Chondrocyte (in vitro differentiated cells): ENCODE measurements at places on chromosomes 6 and 20. TPM values are rescaled to one million over a fixed set of nuclear protein-coding genes. Genes with fewer than 3 reads are reported as not detected.

STMND1 gene
- not detected in 3 replicates for total RNA-seq

GRM4 gene
- total RNA-seq: 0.26 to 0.92 TPM (median 0.27 TPM) in 3 replicates

EPB41L2 gene
- total RNA-seq: 59.9 to 72.0 TPM (median 65.8 TPM) in 3 replicates

RIMS1 gene
- total RNA-seq: 5.7 to 16.6 TPM (median 6.6 TPM) in 3 replicates

GRCh38 chr20:4708856-4709255, 12.9 kb upstream of the PRND start:
- no peak for DNase-seq

DNA sequence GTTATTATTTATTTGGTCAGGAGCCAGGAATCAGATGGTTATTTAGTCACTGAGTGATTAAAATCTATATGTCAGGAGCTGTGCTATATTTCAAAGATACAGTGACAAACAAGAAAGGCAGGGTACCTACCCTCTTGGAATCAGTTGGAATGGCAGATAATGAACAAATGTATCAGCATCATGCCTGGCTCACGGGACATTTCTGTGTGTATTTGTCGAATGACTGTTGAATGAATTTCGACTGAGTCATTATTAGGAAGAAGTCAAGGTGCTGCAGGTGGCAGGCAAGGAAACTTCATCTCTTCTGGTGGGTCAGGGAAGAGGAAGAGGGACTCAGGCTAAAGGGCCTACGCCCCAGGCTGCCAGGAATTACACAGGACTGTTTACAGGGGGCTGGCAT, 13.6 kb downstream of the PKIG start:
- no peak for DNase-seq

DNA sequence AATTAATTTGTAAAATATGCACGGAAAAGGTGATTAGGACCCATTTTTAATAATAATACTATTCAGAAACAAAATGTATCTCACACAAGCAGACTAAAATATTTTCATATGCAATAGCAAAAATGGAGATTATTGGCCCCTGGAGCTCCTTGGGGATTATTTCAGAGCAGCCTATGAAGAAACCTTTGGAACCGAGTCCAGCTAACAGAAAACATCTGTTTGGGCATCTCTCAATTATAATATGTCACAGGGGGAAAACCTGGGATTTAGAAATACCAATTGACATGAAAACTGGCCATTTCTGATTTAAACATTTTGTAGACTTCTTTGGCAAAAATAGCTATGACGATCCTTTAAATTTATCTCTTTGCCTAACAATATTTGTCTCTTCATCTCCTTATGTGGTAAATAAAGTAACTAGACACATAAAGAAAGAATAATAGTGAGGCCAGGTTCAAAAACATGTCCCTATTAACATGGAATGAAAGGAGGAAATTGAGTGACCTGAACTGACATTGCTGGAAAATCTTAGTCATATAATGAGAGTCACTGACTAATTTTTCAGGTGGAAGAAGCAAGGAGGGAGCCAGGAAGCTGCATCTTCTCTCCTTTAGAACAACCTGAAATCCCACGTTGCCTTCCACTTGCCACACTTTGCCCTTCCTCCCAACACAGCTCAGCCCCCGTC, 199.0 kb downstream of the SOD2 start:
- no peak for DNase-seq

- DNase-seq: no peak
Observed at GRCh38 chr6:130565696-130566095, 199.9 kb downstream of the TMEM200A start.

- no peak for DNase-seq
Observed at GRCh38 chr6:15389765-15390723, 144.2 kb downstream of the JARID2 start.

DNA sequence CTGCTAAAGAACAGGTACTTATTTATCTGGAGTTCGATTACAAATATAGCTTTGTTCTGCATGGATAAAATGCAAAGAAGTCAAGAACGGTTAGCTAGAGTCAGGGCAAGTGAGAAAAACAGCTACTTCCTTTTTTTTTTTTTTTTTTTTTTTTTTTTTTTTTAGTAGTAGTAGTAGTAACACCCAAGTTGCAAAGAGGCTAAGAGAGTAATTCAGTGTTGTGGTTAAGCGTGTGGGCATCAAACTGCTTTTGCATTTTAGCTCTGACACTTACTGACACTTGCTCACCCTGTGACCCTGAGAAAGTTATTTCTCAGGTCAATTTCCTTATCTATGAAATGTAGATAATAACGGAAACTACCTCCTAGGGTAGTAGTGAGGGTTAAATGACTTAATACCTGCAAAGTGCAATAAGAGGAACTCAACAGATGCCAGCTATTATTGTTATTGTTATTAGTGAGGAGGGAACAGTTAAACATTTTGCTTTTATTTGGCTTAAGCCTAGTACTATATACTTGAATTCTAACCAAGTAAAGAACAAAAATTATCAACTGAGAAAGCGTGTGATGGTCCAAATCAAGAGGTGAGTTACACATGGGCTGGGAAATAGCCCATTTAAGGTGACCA, 86.7 kb upstream of the BACH2 start:
- DNase-seq: no peak

DNA sequence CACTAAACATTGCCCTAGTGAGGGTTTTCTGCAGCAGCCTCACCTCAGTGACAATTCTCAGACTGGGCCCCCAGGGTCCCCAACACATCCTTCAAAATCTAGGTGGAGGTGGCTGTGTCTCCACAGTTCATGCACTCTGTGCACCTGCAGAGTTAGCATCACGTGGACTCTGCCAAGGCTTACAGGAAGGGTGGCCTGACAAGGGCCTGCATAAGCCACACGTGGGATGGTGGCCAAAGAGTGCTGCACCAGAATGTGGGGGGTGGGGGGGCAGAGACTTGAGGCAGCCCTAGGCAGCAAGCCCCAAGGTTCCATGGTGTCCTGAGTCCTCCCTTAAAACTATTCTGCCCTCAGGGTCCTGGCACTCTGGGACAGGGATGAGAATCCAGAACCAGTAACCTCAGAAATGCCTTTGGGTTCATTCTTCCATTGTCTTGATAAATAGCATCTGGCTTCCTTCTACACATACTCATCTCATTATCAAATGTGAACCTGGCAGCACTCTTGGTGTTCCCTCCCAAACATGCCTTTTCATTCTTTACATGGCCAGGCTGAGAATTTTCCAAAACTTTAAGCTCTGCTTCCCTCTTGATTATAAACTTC, 1.6 kb upstream of the SERPINB1 start:
- DNase-seq: no peak

DNA sequence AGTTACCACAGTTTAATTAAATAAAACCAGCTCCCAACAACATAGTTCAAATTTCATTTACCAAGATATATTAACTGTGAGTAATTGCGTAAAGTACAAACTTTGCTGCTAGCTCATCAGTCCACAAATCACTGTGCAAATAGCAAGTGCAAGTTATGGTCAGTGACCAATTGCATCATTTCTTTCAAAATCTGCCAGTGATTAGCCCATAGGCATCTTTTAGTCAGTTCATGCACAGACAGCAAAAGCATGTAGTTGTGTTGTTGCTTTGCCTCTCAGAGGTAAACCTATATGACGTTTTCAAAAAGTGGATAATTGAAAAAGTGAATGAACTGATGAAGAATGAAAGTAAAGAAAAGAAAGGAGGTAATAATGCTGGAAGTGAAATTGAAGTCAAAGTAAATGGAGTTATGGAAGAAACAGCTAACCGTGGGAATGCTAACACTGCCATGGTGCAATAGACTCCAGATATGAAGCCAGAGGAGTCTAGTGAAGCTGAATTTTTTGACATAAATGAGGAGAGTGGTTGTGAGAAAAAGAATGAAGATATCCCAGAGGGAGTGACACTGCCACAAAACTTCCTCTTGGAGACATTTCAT, 36.5 kb downstream of the ENPP1 start:
- DNase-seq: no peak

DNA sequence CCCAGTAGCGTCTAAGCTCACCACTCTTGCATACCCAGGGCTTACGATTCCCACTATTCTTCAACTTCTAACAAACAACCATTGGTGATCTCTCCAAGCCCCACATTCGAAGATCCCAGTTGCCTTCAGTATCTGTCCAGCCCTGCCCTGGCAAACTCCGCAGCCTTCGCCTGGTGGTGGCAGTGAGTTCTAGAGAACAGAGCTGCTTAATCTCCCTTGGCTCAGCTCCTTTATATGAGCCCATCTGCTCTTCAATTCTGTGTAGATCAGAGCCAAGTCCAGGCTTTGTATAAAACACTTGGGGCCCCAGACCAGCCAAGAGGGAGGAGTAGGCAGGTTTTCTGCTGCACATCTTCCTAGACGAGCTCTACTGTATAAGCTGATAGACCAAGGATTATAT, 193.3 kb downstream of the PHACTR1 start:
- DNase-seq: no peak
